ENCODE measurements at places on chromosomes 4 and X.

GRCh38 chrX:17053502-17053901 is 107.0 kb downstream of the REPS2 start:
- DNase-seq = no peak

DNA sequence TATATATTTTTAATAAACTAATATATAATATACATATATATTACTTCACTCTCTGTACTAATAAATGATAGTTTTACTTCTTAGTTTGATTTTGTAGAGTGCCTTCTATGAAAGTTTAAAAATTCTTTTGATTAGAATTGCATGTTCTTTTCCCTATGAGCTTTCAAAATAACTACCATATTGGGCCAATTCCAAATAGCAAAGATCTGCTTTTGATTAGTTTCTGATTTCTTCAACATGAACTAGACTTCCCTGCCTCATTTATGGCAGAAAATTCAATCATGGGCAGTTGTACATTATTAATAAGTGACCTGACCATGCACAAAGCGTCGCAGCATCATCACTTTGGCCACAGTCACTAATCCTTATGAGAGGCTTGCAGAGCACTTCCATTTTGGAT is 48.9 kb upstream of the TEX13A start:
- no peak for DNase-seq

GRCh38 chr4:181289198-181289597 is 954.0 kb upstream of the TENM3 start:
- DNase-seq = peak; percentile 60

DNA sequence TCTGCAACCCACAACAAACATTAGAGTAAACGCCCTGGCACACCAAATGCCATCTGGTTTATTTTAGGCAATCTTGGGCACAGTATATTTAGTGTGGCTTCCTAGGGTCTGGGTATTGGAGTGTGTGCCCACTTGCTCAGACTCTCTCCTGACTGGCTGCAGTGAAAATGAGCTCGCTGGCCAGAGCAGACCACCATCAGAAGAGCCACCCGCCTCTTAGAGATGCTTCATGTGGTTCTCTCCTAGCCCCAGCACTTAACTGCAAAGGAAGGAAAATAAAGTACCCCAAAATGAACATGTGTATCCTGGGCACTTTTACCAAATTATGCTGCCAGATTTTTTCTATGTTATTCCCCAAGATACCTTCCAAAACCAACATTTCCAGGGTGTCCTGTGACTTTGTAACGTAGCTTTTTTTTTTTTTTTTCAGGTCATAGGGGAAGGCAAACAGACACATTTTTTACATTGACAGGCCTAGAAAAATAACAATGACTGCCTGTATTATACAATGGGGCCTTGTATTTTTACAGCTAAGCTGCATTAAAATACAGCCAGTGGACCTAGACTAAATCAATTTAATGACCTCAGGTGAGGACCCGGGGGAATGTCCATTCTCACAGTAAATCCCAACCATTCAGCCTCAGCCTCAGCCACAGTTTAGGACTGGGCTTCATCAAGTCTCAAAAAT is 193.7 kb downstream of the RASL11B start:
- DNase-seq = no peak

GRCh38 chr4:136687596-136687995 is 844.7 kb downstream of the PCDH18 start:
- DNase-seq = no peak

DNA sequence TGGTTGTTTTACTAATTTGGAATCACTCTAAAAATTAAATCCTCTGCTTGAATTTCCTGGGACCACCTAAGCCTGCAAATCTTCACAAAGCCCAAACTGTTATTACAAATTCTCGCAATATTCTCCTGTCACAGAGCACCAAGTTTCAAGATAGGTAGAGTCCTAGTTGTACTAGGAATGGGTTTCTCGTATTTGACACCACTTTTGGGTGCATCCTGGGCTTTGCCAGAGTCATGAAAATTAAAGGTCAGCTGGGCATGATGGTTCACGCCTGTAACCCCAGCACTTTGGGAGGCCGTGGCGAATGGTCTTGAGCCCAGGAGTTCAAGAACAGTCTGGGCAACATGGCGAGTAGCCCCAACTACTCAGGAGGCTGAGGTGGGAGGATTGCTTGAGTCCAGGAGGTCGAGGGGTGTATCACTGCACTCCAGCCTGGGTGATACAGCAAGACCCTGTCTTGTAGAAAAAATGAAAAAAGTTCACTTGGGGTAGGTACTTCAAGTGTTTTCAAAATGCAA is 30.6 kb upstream of the MANBA start:
- DNase-seq = no peak

All from SHP77 treated with DMSO at 0.1 percent for 48 hours (cell line).